ENCODE measurements at places on chromosomes 16 and 17.

- DNase-seq = no peak
Measured at GRCh38 chr16:21590796-21591195, 8.6 kb upstream of the METTL9 start.

GRCh38 chr17:29151567-29151966 lies 28.6 kb downstream of the MYO18A start:
- DNase-seq = no peak

DNA sequence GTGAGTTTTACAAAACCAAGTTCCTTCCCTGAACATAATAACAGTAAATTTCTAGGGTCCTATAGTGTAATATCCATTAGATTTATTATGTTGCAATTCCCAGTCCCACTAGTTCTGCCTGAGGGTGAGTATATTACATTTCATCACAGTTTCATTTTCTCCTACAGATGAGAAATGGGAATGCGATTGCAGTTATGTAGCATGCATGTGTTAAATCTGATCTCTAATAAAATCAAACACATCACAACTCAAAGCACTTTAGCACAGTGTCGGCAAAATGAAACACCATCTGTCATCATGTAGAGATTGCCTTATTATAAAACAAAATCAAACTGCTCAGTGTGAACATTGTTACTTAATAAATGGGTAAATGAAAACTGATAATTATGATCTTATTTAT lies 180.5 kb upstream of the TOX3 start:
- DNase-seq = no peak

DNA sequence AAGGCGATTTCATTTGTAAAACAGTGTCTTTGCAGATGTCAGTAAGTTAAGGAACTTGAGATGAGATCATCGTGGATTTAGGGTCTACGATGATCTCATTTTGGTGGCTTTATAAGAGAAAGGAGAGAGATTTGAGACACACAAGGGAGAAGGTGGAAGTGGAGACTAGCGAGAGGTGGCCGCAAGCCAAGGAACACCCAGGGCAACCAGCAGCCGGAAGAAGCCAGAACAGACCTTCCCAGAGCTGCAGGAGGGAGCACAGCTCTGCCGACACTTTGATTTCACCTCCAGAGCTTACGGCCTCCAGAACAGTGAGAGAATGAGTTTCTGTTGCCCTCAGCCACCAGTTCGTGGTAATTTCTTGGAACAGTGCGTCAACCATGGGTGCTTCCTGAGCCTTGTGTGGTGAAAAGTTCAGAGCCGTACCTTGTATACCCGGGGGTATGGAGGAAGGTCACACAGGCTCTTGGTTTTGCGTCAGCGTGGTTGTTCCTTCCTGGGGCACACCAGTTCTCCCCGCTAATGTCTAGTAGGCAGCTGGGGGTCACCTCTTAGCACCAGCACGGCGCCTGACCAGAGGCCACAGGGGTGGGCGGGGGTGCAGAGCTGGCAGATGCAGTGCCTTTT lies 12.9 kb upstream of the SEC14L1 start:
- no peak for DNase-seq

GRCh38 chr17:45686250-45686649 lies 97.9 kb upstream of the CRHR1 start:
- no peak for DNase-seq

DNA sequence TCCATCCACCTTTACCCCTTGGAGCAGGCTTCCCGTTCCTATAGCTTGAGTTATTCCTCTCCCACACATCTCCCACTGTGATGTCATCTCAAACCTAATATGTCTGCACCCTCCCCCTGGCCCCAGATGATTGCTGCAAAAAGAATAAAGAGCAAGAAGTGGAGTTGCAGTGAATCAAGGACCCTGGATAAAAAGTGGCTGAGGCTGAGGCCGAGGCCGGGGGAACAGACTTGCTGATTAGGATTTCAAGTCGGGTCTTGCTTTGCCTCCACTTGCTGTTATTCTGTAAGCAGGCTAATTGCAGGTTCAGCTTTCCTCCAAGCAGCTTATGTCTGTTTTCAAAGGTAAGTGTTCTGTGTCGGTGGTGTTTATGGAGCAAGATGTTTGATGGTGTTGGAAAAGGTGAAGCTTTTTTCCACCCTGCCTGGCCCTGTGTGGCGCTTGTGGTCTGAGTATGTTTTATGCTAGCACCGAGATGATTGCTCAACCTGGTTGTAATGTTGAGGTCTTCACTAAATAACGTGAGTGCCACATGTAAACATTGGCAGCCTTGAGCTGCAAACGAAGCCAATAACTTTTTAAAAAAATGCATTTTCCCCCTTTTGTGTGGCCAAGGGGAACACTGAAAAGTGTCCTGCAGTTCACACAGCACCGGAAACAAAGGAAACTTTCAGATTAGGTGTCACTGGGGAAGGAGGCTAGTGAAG lies 15.4 kb downstream of the HS3ST3B1 start:
- no peak for DNase-seq

- no peak for DNase-seq
Measured at GRCh38 chr16:22356930-22357634, 17.3 kb downstream of the CDR2 start.

GRCh38 chr17:63917646-63918045 lies 993 bp downstream of the GH1 start:
- no peak for DNase-seq

GRCh38 chr16:66507731-66508239 lies 42.1 kb downstream of the TK2 start:
- DNase-seq = no peak

GRCh38 chr16:397736-398332 lies 835 bp downstream of the NME4 start:
- DNase-seq = no peak

DNA sequence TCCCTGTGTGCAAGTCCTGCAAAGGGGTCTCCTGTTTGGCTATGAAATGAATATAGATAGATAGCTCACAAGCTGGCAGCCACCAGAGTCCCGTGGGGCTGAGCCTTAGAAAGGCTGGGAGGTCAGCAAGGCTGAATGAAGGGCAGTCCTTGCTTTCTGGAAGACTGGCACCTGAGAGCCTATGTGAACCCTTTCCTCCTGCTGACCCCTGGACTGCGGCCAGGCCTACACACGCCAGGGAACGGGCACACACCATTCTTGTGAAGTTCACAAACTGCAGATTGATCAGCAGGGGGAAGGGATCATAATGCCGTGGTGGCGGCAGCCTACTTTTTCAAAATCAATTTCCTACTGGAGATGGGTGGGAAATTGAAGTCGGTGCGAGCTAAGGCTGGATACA lies 985 bp upstream of the C17orf107 start:
- no peak for DNase-seq

- DNase-seq = no peak
Measured at GRCh38 chr16:89256651-89257254, 39.2 kb downstream of the ZNF778 start.

DNA sequence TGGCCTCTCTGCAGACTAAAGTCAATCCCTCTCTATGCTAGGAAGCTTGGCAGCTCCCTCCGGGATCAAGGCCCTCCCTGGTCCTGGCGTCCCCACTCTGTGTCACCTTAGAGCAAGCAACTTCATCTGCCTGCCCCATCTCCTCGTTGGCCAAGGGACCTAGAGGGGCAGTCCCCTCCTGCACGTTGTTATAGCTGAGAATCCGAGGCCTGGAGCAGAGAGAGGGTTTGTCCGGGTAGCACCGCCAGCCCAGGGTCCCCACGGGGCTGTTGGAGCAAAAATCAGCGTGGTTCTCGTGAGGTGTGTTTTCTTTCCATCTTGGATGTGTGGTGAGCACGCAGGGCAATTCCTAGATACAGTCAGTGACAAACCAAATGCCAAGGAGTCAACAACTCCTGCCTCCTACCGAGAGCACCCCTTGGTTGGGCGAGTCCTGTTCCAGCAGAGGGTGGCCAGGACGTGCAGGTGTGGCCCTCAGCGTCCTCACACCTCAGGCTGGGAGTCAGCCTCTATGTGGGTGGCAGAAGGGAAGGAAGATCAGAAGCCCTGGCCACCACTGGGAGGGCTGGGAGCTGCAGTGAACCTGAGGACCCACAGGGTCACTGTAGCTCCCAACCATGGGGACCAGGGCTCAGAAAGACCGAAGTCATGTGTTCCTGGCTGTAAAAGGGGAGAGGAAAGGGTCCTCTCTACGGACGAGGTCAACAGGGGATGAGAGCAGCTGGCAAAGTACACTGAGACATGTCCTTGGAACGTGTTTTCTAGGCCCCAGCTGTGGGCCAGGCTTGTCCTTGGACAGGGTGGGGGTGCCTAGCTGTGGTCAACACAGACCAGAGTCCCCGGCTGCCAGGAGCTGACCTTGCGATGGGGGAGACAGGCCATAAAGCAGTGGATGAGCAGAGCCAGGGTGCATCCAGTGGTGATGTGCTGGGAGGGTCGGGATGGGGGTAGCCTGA lies 85.6 kb upstream of the CIBAR2 start:
- DNase-seq = no peak

GRCh38 chr17:36527621-36528250 lies 6.9 kb downstream of the MYO19 start:
- DNase-seq = no peak

DNA sequence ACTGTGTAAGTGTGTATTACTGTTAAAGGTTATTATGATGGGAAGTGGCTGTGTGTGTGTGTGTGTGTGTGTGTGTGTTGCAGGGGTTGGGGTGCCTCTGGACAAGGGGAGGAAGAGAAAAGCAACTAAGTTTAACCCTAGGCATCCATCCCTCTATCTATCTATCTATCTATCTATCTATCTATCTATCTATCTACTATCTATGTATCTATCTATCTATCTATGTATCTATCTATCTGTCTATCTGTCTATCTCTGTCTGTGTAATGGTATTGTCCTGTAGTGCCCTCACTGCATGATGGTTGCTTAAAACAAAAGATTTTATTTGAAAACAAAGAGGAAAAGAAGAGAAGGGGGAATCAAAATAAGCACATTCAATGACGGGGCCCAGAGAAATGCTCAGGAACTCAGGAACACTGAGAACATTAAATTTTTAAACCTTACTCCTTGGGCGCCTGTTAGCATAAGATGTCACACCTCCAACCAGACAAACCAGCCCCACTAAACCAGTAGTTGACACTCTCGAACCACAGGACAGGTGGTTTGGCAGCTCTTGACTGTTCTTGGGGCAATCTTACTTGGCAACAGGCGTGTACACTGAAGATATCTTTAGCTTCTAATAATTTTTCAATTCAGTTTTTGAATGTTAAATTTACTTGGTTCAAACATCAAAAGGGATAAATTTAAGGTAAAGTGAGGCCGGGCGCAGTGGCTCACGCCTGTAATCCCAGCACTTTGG lies 5.1 kb upstream of the RPL26 start:
- DNase-seq = no peak

- no peak for DNase-seq
Measured at GRCh38 chr17:17871913-17872312, 35.1 kb upstream of the SREBF1 start.

DNA sequence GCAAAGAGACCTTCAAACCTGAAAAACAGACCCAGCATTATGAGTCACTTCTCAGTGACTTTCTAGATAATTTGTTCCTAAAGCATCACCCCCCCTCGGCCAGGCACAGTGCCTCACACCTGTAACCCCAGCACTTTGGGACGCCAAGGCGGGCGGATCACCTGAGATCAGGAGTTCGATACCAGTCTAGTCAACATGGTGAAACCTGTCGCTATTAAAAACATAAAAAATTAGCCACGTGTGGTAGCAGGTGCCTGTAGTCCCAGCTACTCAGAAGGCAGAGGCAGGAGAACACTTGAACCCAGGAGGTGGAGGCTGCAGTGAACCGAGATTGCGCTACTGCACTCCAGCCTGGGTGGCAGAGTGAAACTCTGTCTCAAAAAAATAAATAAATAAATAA lies 24.3 kb upstream of the RNPS1 start:
- no peak for DNase-seq

GRCh38 chr17:31431852-31432658 lies 40.6 kb downstream of the RAB11FIP4 start:
- no peak for DNase-seq

GRCh38 chr17:5097101-5097834 lies 14.4 kb downstream of the ZNF232 start:
- no peak for DNase-seq

DNA sequence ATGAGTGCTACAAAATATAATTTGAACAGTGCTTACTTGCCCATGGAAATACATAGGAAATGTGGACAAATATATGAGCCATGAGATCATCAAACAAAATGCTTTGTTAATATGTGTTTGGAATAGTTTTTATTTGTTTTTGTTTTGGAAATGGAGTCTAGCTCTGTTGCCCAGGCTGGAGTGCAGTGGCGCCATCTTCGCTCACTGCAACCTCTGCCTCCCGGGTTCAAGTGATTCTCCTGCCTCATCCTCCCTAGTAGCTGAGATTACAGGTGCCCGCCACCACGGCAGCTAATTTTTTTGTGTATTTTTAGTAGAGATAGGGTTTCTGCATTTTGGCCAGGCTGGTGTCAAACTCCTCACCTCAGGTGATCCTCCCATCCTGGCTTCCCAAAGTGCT lies 2.8 kb downstream of the CNEP1R1 start:
- DNase-seq = no peak

DNA sequence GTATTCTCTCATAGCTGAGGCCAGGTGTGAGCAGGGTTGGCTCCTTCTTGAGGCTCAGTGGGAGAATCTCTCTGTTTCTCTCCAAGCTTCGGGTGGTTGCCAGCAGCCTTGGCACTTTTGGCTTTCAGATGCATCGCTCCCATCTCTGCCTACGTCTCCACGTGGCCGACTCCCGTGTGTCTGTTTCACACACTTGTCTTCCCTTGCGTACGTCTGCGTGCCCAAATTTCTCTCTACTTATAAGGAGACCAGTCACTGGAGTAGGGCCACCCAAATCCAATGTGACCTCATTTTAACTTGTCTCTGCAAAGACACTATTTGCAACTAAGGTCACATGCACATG lies 14.7 kb downstream of the OSBPL7 start:
- no peak for DNase-seq

- no peak for DNase-seq
Measured at GRCh38 chr17:8062807-8063483, 24.1 kb downstream of the ALOX15B start.

DNA sequence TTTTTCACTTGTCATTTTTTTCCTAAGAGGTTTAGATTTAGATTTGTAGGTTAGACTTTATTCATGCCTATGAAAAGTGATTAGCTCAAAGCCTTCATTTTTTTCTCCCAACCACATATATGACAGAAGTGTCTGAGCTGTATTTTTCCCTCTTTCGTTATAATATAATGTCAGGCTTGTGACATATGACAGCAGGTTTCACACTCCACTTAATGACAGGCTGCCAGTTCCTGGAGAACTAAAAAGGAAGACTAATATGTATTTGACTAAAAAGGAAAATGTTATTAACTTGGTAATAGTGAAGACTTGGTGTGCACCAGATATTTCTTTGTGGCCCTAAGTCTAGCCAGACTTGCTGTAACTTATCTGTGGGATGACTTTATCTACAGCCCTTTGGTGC lies 200.7 kb upstream of the CACNG5 start:
- DNase-seq = no peak

Measured in GM18507 (cell line).